Occipital lobe (tissue), 3 donors: ENCODE measurements at places on chromosomes 16 and 17. TPM values are rescaled to one million over a fixed set of nuclear protein-coding genes. Genes with fewer than 3 reads are reported as not detected.
A peak's percentile ranks its signal among the peaks of the same experiment; 100 is the strongest.

The KRT15 gene
- 0.16 TPM for total RNA-seq

DNA sequence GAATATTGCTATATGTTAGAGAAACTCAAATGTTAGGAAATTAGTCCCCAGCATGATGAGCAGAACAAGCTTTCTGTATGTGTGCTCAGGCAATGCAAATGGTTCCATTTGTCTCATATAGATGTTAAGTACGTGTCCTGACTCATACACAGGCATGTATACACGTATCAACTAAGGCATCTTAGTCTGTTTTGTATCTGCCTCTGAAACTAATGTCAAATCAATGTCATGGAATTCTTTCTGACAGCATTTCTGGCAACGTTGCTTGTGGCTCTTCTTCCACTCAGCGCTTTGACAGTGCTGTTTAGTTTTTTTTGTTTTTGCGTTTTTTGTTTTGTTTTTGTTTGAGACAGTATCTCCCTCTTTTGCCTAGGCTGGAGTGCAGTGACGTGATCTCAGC, 111.9 kb downstream of the CNTNAP4 start:
- DNase-seq, result no peak

The ZNF18 gene
- 19.0 TPM for total RNA-seq

DNA sequence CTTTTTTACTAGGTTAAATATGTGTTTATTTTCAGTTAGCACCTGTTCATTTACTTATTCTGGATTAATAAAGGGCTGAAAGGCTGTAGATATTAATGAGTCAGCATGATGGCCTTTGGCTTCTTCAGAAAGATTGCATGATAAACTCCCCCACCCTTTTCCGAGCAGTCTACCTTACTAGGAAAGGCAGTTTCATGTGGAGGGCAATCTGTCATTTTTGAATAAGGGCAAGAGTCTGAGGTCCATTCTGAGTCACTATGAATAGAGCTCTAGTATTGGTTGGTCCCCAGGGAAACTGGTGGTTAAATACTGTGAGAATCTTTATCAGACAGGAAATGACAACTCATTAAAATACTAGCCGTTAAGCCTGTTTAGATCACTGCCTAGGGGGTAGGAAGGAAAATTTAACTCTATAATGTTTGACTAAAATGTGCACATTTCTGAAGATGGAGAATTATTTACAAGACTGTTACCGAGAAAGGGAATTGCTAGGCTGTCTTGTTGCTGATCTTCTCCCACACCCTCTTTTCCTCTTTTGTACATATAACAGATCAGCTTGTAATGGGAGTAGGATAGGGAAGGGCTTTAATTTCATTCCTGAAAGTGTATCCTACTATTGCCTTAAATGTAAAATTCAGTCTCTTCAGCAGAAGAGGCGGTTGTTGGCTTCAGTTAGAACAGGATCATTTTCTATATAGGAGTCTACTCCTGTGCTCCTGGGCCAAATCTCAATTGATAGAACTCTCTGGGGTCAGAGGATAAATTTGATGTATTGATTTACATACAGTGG, 63.3 kb downstream of the TUBD1 start:
- DNase-seq, result no peak

DNA sequence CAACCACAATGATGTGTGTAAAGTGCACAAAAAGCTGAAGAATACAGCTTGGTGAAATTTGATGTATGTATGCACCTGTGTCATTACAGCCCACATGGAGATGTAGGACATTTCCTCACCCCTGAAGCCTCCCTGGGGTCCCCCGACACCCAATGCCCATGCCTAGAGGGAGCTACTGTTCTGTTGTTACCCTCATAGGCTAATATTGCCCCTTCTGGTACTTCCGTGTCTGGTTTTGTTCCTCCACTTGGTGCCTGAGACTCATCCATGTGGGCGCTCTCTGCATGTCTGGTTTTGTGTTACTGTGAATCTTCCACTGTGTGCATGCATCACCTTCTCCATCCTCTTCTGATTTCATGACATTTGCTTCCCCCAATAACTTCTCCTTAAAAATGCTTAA, 18.6 kb downstream of the TNFRSF13B start:
- no peak for DNase-seq

GRCh38 chr16:27994686-27995085, 68.8 kb downstream of the GSG1L start:
- no peak for DNase-seq

DNA sequence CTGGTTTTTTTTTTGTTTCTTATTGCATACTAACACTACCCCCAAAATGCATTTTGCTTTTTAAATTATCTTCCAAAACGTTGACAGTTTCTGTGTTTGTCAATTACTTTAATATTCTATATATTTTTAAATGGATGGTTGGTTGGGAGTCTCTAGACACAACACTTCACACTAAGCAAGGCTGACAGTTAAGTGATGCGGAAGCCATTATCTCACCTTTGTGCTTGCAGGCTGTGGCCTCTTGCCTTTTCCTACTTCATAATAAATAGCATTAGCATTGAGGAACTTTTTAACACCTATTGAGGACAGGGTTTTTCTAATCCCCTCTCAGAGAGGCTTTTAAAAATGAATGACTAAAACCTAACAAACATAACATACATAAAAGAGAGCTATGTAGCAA, 280.8 kb upstream of the TBX2 start:
- no peak for DNase-seq

The CUEDC1 gene
- 10.9 TPM for total RNA-seq

- DNase-seq, result peak; percentile 68
These were observed 37.7 kb downstream of the RNF135 start for GRCh38 chr17:31008374-31009041.

- DNase-seq, result no peak
These were observed 122.9 kb upstream of the ELAC2 start for GRCh38 chr17:13140750-13141149.

The PLA2G10 gene
- not detected for total RNA-seq

The SLC16A13 gene
- total RNA-seq, result 0.47 TPM

The ACSM3 gene
- 0.47 TPM for total RNA-seq

DNA sequence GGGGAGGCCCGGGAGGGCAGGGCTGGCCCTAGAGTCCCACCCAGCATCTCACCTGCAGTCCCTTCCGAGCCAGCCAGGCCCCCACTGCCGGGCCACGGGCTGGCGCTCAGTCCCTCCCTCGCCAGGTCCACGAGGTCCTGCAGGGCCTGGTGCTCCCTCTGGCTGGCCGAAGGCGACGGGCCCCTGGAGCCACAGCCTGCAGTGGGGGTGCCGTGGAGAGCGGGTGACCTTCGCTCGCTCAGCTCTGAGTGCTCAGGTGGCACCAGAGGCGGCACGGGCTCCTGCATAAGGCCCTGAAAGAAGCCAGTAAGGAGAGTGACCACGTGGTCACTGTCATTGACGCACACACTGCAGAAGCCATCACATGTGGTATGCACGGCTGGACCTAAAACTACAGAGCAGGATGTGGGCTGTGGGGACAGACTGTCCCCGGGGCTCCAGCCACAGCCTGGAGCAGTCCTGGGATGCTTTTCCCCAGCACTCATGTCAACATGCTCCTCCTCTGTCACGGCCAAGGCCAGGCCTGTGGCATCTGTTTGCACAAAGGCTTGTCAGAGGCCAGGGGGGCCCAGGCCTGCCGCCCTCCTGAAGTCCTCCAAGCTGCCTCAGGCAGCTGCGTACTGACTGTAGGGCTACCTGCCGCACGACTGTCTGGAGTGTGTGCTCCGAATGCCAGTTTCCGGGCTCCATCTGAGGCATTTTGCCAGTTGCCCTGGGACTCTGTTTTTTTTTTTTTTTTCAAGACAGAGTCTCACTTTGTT, 15.1 kb downstream of the SLX4 start:
- no peak for DNase-seq

DNA sequence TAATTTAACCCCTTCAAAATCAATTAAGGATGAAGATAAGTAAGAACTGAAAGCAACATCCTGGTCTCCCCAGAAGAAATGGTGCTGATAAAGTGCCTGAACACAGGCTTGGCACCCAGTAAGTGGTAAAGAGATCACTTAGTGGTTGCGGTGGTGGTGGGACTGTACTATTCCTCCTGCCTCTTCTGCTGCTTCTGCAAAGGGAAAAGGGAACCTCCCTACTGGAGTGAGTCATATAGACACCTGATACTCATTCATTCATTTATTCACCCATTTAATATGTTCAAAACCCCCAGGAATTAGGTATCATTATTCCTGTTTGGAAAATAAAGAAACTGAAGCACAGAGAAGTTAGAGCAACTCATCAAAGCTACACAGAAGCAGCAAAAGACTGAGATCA, 60.6 kb downstream of the CDYL2 start:
- no peak for DNase-seq

The RTN4RL1 gene
- total RNA-seq, result 25.0 TPM
